ENCODE measurements at places on chromosomes 1 and 21. TPM values are rescaled to one million over a fixed set of nuclear protein-coding genes. Genes with fewer than 3 reads are reported as not detected.
A peak's percentile ranks its signal among the peaks of the same experiment; 100 is the strongest.

The FAM3B gene
- 0.79 TPM for total RNA-seq

DNA sequence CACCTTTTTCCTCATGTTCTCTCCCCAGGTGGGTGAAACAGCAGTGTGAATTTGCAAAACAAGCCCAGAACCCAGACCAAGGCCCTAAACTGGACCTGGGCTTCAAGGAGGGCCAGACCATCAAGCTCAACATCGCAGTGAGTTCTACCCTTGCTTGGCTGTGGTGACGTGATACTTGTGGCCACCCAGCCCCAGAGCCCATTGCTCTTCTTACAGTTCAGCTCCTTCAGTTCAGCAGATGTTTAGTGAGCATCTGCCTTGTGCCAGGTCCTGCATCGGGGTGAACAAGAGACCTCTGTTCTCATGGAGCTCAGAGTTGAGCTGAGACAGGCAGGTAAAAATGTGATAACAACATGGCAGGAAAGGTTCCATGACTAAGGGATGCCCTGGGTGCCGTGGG, 8.5 kb downstream of the NECAP2 start:
- DNase-seq: no peak

DNA sequence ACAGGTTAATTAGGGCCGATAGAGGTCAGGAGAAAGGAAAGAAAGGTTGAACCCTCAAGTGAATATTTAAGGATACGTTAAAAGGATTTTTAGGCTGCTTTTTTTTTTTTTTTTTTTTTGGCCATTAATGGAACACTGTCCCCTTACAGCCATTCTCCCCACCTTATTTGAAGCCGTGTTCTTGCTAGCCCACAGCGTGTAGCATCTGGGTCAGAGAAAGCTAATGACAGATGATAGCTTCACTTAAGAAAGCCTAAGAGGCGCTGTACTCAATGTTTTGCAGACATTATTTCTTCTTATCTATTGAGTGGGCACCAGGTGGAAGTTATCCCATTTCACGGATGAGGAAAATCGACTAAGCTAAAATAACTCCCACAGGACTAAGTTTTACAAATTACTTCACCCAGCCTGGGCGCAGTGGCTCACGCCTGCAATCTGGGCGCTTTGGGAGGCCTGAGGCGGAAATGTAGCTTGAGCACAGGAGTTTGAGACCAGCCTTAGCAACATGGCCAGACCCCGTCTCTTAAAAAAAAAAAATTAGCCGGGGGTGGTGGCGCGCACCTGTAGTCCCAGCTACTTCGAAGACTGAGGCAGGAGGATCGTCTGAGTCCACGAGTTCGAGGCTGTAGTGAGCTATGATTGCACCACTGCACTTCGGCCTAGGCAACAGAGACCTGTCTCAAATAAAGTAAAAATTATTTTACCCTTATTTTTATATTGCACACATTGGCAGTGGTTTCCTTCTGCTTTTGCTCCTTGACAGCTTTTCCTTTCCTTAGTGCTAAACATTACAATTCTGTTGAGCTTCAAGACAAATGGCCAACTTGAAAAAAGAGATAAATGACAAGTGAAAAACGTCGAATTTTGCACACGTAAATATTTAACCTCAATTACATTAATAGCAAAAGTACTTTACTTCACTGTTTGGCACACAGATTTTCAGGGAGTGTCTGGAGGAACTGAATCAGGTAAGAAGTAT, 1.1 kb upstream of the PHTF1 start:
- no peak for DNase-seq

The C4BPB gene
- 0.43 TPM for total RNA-seq

GRCh38 chr1:179872558-179872957, 5.0 kb downstream of the TOR1AIP2 start:
- DNase-seq: no peak

GRCh38 chr1:218904416-218904815, 269.3 kb upstream of the LYPLAL1 start:
- DNase-seq: no peak

GRCh38 chr1:36652011-36652410, 169.3 kb upstream of the CSF3R start:
- no peak for DNase-seq

DNA sequence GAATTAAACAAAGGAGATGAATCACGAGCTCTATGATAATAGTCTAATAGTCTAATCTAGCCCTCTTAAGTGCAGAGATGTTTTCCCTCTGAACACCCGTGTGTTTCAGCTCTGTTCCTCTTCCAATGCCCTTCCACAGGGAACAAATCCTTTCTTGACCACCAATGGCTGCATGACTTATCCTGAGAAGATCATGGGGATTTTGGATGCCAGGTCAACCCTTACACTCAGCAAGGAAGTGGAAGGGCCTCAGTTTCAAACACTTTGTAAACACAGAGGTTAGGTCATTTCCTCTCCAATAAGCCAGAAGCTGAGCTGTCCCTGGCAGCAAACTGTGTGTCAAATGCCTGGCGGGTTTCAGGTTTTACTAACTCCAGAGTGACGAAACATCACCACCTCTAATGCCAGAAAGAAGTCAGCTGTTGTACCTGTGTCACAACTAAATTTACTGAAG, 200.0 kb downstream of the GABPA start:
- peak; percentile 79 for DNase-seq

DNA sequence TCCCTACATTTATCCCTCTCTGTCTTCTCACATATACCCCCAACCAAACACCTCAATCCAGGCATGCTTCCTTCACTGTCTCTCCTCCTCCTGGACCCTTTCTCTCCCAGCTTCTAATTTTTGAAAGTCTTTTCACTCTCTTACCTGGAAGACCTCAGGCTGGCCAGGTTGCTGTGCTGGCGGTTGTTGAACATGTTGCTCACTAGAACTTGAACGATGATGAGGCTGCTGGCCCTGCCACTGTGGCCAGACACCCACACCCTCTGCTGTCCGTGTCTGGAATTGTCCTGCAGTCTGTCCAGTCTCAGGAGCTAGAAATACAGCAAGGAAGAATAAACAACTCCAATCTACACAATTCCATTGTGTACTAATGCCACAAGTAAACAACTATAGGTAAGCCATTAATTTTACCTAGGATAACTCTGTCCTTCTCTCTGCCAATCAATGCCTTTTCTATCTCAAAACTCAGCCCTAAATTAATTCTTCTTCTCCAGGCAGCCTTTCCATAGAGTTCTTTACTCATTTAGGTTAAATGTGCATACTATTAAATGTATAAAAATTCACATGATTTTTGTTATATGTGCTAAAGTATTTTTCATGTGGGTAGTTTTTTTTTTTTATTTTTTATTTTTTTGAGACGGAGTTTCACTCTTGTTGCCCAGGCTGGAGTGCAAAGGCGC, 5.1 kb upstream of the CTSK start:
- DNase-seq: peak; percentile 75

DNA sequence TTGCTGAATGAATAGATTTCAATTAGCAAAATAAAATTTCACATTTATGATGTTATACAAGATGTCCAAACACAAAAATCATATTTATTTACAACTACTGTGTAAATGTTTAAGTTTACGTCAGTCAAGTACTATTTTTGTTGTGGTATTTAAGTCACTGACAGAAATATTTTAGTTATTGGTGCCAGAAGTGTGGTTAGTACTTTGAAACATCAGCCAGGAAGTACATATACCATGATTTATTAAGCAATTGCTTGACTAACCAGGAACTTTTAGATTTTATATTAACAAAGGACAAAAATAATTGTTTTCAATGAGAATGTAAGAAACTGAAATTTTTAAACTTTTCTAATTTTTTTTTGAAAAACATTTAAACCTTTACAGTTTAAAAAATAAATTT, 2.4 kb upstream of the FCRL4 start:
- DNase-seq: no peak

The KIF21B gene
- 0.57 TPM for total RNA-seq

GRCh38 chr1:22317231-22317919, 134.3 kb upstream of the ZBTB40 start:
- DNase-seq: no peak
